Epithelial cell of proximal tubule (primary cell): ENCODE measurements at places on chromosomes 6 and 20. TPM values are rescaled to one million over a fixed set of nuclear protein-coding genes. Genes with fewer than 3 reads are reported as not detected.
A peak's percentile ranks its signal among the peaks of the same experiment; 100 is the strongest.

KIFC1 gene
- 117 and 126 TPM in 2 replicates for total RNA-seq

- no peak for DNase-seq
Observed at GRCh38 chr6:111211411-111212030, 124.2 kb downstream of the SLC16A10 start.

CST5 gene
- not detected in 2 replicates for total RNA-seq

NHLRC1 gene
- total RNA-seq = 0.40 and 1.2 TPM in 2 replicates

- DNase-seq = no peak
Observed at GRCh38 chr20:4814696-4815252, 93.1 kb downstream of the PRND start.

GRCh38 chr6:116557893-116558292 lies 4.3 kb downstream of the CALHM4 start:
- peak; percentile 95 for DNase-seq

DNA sequence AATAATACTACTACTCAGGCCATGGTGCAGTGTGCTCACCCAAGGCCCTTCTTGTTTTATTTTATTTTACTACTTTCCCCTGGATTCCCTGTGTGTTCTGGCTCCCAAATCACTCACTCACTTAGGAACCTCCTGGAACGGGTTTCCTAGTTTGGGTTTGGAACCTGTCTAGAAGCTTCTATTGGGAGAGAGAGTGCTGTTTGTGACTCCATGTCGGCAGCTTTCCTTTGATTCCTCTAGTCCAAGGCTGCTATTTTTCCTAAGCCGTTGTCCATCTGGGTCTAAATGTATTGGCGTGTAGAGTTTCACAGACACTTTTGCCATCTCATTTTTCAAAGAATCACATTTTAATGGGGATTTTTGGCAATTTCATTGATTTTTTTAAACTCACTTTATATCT lies 70.8 kb downstream of the FOXA2 start:
- no peak for DNase-seq

DNA sequence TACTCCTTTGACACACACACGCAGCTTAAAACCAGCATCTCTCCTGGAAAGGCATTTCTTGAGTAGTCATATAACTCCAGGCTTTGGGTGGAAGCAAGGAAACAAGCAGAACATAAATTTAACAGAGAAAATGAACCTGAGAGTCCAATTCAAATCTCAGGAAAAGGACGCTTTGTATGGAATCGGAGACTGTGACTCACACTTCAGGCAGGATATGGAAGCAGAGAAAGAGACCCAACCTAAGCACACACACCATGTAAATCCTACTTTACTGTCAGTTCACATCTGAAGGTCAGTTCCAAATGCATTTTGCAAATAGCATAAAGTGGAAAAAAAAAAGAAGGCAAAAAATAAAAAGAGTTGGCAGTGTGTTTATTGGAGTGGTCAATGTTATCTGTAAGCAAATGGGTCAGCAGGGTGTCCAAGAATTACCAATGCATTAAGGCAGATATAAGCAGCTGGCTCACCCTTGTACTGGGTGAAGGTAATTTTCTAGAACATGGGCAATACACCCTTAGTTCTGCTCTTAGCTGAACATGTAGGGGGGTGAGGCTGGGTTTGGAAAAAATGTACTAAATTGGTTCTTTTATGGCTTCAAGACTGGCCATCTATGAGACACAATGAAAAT lies 283.7 kb upstream of the NT5E start:
- no peak for DNase-seq

DNA sequence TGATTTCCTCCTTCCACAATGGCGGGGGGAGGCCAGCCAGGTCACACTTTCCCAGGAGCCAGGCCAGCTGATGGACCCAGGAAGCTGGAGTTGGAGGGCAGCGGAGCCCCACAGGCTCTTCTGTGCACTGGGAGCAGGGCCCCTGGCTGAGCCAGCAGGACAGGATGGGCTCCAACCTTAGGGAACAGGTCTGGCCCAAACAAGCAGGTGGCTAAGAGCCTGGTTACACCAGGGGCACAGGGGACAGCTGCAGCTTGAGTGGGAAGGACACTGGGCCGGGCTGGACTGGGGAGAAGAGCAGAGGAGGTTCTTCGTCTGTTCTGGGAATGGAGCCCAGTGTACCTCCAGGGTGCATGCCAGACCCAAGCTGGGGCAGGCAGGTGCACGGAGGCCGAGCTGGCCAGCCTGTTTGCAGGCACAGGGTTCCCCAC lies 102.3 kb downstream of the DLL1 start:
- no peak for DNase-seq

OR2H2 gene
- total RNA-seq = not detected in 2 replicates

- no peak for DNase-seq
Observed at GRCh38 chr20:1381753-1382591, 10.9 kb downstream of the FKBP1A start.

DNA sequence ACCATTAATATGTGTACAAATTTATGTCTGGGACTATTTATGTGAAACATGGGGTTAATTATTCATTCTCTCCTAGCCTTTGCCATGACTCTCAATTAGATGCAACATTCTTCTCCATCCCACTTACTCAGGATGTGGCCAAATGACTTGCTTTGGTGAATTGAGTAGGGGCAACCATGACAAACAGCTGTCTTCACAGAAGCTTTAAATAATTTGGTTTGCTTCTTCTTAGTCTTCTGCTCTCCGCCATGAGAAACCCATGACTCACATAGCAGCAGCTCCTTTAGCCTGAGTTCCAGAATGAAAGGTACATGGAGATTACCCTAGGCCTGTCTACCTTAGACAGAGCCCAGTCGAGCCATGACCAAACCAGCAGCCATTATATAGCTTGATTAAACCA lies 74.7 kb downstream of the FRK start:
- no peak for DNase-seq

GRCh38 chr20:63529861-63530787 lies 7.1 kb downstream of the PTK6 start:
- no peak for DNase-seq

GRCh38 chr6:128494440-128494839 lies 26.0 kb downstream of the PTPRK start:
- DNase-seq = no peak

UBE2C gene
- 345 and 447 TPM in 2 replicates for total RNA-seq

DNA sequence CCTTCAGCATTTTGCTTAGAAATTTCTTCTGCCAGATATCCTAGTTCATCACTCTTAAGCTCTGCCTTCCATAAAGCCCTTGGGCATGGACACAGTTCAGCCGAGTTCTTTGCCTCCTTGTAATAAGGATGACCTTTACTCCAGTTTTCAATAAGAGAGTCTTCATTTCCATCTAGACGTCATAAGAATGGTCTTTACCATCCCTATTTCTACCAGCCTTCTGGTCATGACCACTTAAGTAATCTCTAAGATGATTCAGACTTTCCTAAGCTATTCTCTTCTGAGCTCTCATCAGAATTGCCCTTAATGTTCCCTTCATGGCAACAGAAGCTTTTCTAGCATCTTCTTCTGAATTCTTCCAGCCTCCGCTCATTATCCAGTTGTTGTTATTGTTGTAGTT lies 126.1 kb downstream of the TFAP2C start:
- DNase-seq = no peak

GRCh38 chr6:169909113-169909512 lies 157.7 kb downstream of the ERMARD start:
- DNase-seq = no peak

DNA sequence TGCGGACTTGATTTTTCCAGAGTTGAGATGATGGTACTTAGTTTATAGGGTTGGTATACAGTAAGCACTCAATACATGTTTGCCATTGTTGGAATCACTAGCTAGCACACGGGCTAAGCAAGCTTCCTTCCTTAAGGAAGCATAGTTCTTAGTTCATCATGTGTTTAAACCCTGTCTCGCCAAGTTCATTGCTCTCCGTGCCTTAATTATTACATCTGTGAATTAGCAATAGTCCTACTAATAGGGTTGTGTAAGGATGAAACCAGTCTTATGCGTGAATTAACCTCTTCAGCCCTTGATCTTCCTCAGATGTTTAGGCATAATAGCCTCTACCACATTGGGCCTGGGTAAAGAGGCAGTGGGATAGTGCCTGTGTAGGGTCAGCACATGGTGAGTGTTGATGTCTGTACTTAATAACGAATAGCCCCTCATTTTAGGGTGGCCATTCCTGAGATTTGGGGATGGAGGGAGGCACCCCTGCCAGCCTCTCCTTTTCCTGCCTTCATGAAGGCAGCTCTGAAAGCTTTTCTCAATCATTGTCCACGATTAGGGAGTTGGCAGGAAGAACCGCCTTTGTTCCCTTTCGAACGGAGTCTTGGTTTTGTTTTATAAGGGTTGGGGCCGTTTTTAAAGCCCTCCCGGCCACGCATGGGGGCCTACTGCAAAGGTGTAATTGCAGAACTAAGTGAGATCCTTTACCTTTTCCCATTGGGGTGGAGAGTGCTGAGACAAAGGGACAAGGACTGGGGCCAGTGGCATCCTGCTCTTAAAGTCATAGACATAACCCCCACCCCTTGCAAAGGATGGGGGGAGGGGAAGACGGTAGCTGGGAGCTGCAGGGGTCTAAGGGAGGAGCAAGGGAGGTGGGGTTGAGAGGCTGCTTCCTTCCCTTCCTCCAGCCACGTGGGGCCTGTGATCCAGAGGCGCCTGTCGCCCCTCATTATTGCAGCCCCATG lies 2.1 kb downstream of the DNMT3B start:
- DNase-seq = no peak

- no peak for DNase-seq
Observed at GRCh38 chr6:74568861-74569260, 637.0 kb downstream of the COL12A1 start.

- DNase-seq = no peak
Observed at GRCh38 chr6:150323205-150323604, 45.6 kb upstream of the IYD start.

GRCh38 chr6:15421945-15422733 lies 176.3 kb downstream of the JARID2 start:
- no peak for DNase-seq

LY6G6F gene
- not detected in 2 replicates for total RNA-seq

DNA sequence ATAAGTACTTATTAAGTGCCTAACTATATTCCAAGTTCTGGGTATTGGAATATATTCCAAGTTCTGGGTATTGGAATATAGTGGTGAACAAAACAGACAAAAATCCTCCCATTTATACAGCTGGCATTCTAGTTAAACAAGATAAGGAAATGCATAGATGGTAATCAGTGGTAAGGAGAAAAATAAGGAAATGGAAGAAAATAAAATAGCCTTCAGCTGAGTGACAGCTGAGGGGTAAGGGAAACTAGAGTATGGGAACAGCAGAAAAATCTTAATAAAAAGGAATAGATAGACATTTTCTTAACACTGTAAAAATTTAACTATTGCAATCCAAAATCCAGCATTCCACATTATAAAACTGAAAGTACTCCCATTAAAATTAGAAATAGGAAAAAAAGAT lies 17.2 kb upstream of the WFDC10A start:
- DNase-seq = no peak

PCMTD2 gene
- 15.9 and 44.7 TPM in 2 replicates for total RNA-seq

DNA sequence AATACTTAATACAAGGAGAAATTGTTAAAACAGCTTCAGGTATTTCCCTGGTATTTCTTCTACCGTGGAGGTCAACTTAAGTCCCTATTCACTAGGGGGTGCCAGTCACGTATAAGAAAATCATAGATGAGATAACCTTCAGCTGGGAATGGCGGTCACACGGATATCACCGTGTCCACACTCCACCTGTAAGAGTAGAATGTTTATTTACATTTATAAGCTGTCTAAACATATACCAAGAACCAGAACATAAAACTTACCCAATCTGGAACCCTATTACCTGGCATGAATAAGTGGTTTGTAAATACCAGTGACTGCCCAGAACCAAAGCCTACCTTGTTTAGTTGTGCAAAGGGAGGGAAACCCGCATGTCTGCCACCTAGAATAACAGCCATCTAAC lies 1.9 kb upstream of the ELOVL4 start:
- peak; percentile 36 for DNase-seq

- no peak for DNase-seq
Observed at GRCh38 chr6:78117966-78118365, 465.1 kb downstream of the MEI4 start.

DNA sequence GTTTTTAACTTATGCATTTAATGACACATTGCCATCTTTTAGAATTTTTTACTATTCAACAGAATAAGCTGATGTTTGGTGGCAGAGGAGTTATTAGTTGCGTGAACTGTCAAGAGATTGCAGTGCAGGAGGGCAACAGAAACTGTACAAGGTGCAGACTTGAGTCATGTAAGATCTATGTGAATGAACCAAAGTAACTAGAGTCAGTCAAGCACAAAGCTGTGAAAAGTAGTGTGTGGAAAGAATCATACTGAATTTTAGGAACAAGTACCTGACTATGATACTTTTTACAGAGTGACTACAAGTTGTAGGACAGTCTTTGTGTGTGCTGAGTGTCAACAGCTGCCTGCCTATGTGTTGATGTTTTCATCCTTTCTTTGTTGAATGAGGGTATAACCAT lies 2.7 kb upstream of the C6orf163 start:
- no peak for DNase-seq

DNA sequence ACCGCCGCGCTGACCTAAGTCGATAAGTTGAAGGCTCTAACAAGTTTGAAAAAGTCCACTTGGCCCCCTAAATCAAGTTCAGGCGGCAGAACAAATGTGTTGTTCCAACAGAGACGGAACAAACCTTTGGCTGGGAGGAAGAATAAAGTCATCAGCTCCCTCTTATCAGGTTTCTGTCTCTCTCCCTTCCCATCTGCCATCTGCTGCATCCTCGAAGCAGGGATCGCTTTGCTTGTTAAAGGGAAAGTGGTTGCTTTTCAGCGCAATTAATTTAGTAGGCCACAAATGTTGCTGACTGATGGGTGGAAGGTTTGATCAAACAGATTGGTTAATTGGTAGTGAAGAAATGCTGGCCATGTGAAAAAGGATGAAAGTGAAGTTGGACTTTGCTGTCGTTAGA lies 64.3 kb downstream of the CDH4 start:
- no peak for DNase-seq

- no peak for DNase-seq
Observed at GRCh38 chr6:144340541-144341371, 55.6 kb downstream of the UTRN start.

BACH2 gene
- total RNA-seq = 0.58 and 0.69 TPM in 2 replicates

NKX2-4 gene
- not detected in 2 replicates for total RNA-seq

- no peak for DNase-seq
Observed at GRCh38 chr6:153858529-153858928, 180.5 kb upstream of the OPRM1 start.

GRCh38 chr20:891058-891705 lies 25.0 kb downstream of the ANGPT4 start:
- DNase-seq = peak; percentile 79

VIP gene
- total RNA-seq = not detected in 2 replicates

GRCh38 chr20:46607849-46608497 lies 43.3 kb downstream of the SLC13A3 start:
- no peak for DNase-seq

TRAPPC3L gene
- not detected in 2 replicates for total RNA-seq

MANEA gene
- 8.9 and 14.4 TPM in 2 replicates for total RNA-seq

GRCh38 chr6:11805259-11806053 lies 26.9 kb upstream of the ADTRP start:
- no peak for DNase-seq

NOX3 gene
- 0.07 TPM in 1 of 2 replicates, not detected in the other for total RNA-seq

LIN28B gene
- 0.07 TPM in 1 of 2 replicates, not detected in the other for total RNA-seq

DNA sequence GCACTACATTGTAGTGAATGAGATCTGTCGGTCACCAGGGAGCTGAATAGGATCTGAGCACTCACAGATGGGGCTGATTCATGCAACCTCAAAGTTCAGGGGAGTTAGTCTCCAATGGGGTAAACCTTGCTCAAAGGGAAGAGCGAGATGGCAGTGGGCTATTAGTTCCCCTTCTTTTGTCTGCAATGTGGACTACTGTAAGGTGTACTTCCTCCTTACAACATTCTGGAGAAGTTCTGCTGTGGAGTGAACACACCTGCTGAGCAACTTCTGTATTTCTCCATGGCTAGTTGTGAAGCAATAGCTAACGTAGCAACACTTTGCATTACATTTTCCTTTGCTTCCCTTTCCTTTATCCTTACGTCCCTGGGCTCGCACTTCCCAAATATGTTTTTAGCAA lies 134.3 kb upstream of the B3GAT2 start:
- no peak for DNase-seq
